Right renal pelvis (tissue), 4 donors: ENCODE measurements at places on chromosomes 16 and 17. TPM values are rescaled to one million over a fixed set of nuclear protein-coding genes. Genes with fewer than 3 reads are reported as not detected.

DNA sequence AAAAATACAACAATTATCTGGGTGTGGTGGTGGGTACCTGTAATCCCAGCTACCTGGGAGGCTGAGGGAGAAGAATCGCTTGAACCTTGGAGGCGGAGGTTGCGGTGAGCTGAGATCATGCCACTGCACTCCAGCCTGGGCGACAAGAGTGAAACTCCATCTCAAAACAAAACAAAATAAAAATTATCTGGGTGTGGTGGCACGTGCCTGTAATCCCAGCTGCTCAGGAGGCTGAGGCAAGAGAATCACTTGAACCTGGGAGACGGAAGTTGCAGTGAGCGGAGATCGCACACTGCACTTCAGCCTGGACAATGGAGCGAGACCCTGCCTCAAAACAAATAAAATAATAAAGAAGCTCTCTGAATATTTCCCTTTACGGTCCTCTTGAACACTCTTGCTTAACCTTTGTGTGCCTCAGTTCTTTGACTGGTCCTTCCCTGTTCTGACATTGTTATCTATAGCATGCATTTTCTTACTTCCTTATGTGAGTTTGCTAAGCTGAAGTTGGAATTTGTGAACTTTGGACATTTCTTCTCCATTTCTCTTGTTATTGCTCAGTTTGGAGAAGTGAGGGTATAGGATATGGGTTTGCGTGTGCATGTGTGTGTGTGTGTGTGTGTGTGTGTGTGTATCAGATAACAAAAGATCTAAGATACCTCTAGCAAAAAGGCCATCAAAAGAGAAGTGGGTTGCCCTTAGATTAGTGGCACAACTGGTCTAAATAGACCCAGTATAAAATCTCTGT, 29.7 kb upstream of the WSB1 start:
- DNase-seq: no peak

DNA sequence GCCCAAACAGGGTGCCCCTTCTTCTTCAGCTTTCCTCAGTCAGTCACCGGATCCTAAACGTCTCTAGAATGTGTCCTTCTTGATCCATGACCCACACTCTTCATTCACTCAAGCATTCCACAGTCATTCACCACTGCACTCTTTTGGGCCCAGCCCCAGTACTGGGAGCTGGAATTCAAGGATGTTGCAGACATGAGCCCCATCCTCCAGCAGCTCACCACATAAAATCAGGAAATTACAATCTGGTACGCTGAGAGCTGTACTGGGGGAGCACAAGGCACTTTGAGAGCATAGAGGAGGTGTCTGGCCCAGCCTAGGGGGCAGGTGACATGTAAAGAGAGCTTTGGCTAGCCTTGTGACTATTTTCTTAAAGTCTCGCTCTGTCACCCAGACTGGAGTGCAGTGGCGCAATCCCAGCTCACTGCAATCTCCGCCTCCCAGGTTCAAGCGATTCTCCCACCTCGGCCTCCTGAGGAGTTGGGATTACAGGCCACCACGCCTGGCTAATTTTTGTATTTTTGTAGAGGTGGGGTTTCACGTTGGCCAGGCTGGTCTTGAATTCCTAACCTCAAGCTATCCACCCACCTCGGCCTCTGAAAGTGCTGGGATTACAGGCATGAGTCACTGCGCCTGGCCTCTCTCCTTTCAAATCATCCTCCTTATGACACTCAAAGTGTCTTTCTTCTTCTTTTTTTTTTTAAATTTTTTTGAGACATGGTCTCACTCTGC, 18.7 kb downstream of the CES4A start:
- DNase-seq: no peak

- no peak for DNase-seq
These were observed 72.4 kb downstream of the WIPI1 start for GRCh38 chr17:68384941-68385340.

GRCh38 chr17:38512473-38513058, 84.3 kb downstream of the ARHGAP23 start:
- DNase-seq: no peak

- no peak for DNase-seq
These were observed 14.1 kb upstream of the CCDC154 start for GRCh38 chr16:1458336-1458976.

GRCh38 chr17:69593351-69593715, 178.8 kb downstream of the MAP2K6 start:
- no peak for DNase-seq

- no peak for DNase-seq
These were observed 14.1 kb upstream of the NDEL1 start for GRCh38 chr17:8421571-8421970.

- no peak for DNase-seq
These were observed 172.9 kb downstream of the FTO start for GRCh38 chr16:53876811-53877210.

GRCh38 chr17:35543856-35544255, 6.4 kb upstream of the SLFN12L start:
- DNase-seq: no peak

- no peak for DNase-seq
These were observed 11.0 kb downstream of the SGCA start for GRCh38 chr17:50176559-50177357.

Gene AOC2
- polyA plus RNA-seq: 1.2 TPM

Gene RMI2
- polyA plus RNA-seq: 26.1 TPM

Gene DDX19B
- polyA plus RNA-seq: 43.6 TPM

Gene WNT9B
- polyA plus RNA-seq: 13.8 TPM

Gene MEOX1
- polyA plus RNA-seq: 15.1 TPM

Gene STAT3
- 60.9 TPM for polyA plus RNA-seq
